ENCODE measurements at places on chromosomes 6 and 20.

GRCh38 chr6:137363805-137364138 is 130.4 kb downstream of the OLIG3 start:
- DNase-seq: no peak

DNA sequence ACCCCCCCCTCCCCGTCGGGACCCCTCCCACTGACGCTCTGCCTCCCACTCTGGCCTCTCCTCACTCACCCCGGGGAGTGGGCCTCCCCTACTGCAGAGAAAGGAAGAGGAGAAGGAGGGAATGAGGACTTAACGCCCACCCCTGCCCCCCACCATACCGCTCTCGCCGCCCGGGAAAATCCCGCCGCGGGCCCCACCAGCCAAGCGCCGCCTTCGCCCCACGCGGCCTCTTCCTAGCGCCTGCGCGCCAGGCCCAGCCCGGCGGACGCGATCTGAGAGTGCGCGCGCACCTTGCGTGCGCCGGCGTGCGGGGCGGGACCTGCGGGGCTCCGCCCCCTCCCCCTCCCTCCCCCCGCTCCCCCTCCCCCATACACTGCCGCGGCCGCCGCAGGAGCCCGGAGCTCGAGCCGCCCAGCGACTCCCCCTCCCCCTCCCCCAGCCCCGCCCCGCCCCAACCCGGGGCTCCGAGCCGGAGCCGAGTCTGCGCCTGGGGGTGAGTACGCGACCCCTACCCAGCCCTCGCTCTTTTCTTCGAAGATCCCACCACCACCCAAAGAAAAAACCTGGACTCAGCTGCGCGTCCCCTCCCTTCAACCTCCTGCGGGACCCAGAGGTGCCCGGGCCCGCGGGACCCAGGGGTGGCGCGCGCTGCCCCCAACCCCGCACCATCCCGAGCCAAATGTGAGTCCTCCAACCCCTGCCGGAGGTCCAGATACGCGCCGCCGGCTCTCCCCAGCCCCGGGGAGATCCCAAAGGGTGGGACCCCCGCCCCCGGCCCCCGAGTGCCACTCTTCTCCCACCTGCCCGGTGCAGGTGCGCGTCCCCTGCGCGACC is at the start of the genes MRPL14 and TMEM63B:
MRPL14 (minus strand) TSS at position 267 of the 834 bp plus-strand sequence. CDS start 10,841 bp downstream, outside the sequence.
TMEM63B (plus strand) TSS at position 369 of the 834 bp plus-strand sequence. CDS start 7,031 bp downstream, outside the sequence.
- peak; percentile 90 for DNase-seq

DNA sequence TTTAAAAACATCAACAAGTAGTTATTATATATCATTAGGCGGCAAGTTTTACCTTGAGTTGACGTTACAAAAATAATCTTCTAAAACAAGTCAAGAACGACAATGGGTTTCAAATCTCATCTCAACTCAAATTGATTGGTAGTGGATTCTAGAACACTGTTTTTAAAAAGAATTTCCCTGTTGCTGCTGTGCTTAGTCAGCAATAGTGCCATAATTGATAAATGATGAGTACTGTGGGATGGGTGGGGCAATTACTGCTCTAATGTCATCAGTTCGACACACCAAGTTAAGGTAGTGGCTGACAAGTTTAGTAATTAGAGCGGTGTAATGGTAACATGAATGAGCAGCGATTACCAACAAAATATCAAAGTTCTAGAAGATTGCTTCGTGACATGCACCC is 73.4 kb upstream of the HTR1B start:
- DNase-seq: no peak

DNA sequence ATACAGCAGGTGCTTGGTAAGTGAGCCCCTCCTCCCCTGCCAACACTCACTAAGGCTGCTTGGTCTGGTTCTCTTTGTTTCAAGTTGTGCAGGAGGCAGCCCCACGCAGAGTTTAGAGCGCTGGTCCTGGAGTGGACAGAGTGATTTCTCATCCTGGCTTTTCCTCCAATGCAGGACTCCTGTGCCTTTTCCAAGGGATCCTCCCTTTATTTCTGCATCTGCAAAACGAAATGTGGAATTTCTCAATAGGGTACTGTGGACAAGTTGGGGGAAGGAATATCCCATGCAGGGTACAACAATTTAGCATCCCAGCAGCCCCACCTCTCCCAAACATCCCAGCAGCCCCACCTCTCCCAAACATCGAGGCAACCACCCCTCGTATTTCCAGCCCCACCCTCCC is 30.6 kb upstream of the CCDC167 start:
- DNase-seq: no peak

GRCh38 chr6:146106532-146106931 is 77.7 kb downstream of the GRM1 start:
- no peak for DNase-seq

DNA sequence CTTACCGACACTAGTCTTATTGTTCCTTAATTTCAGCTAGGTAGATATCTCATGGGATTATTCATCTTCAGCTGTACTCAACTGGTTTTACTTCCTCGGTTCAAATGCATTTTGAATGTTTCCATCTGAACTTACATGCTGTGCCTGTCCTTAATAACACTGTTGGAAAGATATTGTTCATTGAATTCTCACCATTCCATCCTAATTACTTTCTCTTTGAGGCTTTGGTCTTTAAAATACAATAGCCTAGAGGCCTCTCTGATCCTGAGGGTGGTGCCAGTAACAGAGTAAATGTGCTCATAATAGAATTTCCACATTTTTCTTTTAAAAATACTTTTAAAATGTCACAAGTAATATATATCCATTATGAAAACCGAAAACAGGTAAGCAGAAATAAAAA is 54.0 kb downstream of the IL20RA start:
- no peak for DNase-seq

DNA sequence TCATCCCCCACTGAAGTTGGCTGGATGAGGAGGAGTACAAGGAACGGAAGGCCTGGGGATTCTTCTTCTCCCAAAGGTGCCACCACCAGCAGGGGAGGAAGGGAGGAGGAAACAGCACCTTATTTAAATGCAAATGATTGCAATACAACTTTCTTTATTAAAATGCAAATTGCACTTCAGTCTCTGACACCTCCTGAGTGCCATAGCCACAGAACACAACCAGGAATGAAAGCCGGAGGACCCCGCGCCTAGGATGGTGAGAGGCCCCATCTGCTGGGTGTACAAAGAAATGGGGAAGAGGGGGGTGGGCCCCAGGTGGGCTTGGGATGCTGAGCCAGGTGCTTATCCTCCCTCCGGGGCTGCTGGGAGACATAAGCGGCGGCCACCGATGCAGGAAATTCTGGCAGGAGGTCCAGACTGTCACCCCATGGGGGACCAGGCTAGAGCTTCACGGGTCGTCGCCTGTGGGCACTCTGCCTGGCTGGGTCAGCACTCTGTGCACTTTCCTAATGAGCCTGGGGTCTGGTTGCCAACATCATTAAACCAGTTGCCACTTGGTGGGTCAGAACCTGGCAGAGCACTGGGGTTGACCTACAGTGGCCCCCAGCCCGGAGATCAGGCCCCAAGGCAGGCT is 154.2 kb upstream of the MLN start:
- DNase-seq: no peak

GRCh38 chr6:69732640-69733039 is 64.2 kb downstream of the LMBRD1 start:
- DNase-seq: no peak

All from NCI-H1092 (cell line).